Skeletal muscle tissue (tissue), 5 donors: ENCODE measurements at places on chromosomes 6 and 20. TPM values are rescaled to one million over a fixed set of nuclear protein-coding genes. Genes with fewer than 3 reads are reported as not detected.

Gene ZFP57
- not detected for total RNA-seq

Gene RTN4IP1
- total RNA-seq: 8.4 TPM

Gene HLA-DRB5
- 14.6 TPM for total RNA-seq

Gene C20orf202
- total RNA-seq: 0.52 TPM

Gene SALL4
- total RNA-seq: 0.52 TPM

Gene INSM1
- total RNA-seq: not detected

Gene ENPP3
- 1.0 TPM for total RNA-seq
